ENCODE measurements at places on chromosomes 1 and 21.

DNA sequence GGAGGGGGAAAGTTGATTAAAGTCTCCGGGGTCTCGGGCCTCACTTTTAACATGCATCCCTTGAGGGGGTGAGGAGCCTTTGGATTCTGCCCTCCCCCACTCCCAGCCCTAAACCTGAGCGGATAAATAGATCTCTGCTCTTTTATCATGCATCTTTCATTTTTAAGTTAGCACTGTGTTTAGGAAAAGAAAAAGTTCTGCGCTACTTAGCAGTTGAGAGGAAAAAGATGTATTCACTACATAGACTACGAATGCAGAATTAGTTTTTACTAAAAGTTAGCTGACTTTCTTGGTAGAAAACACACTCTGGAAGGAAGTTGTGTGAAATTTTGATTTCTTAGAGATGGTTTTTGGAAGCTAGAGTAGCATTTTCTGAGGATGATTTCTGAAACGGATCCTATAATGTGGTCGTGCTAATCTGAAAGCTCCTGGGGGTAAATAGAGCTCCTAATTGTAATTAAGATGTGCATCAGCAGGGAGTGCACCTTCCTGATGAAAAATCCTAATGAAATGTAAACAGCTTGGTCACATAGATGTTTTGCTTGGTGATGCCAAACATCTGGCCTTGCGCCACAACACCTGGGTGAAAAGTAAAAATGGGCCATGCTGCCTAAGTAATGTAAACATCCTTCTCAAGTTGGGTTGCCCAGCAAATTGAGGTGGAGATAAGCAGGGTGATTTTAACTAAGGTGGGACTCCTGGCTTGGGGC lies 1.8 kb downstream of the ROR1 start:
- no peak for DNase-seq

DNA sequence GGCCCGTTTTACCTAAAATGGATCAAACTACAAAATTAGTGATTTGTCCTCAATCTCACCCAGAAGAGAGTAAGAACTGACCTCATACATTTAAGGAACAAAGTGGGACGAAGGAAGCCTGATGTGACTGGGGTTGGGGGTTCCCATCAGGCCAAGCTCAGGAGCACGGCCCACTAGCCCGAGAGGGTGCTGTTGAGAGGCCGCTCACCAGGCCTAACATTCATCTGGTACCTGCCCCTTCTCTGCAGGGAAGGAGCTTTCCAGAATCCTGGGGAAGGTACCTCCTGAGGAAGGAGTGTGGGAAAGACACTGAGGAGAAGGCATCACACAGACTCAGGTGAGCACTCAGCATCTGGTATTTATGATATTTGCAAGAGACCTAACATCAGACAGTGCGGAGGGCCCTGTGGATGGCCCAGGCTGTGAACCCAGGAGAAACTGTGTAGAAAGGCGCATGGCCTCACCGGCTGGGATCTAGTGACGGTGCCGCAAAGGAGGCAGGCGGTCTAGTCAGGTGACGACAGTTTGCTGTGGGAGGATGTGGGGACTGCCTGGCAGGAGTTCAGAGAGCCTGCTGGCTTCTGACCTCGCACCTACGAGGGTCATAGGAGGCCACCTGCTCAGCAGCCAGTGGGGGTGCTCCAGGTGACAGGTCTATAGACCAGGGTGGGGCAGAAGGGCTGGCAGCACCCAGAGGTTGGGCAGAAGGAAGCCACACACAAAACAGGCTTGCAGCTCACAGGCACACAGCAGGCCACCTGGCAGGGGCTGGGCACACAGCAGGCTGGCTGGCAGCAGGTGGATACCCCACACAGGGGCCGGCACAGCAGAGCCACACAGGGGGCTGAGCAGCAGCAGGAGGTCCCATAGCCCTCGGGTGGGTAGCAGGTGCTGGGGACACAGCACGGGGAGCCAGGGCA lies 543 bp downstream of the KRTAP12-4 start:
- DNase-seq = no peak

- no peak for DNase-seq
Measured at GRCh38 chr1:48619539-48619938, 147.5 kb upstream of the SPATA6 start.

GRCh38 chr1:182955596-182956588 lies 2.9 kb upstream of the SHCBP1L start:
- no peak for DNase-seq

DNA sequence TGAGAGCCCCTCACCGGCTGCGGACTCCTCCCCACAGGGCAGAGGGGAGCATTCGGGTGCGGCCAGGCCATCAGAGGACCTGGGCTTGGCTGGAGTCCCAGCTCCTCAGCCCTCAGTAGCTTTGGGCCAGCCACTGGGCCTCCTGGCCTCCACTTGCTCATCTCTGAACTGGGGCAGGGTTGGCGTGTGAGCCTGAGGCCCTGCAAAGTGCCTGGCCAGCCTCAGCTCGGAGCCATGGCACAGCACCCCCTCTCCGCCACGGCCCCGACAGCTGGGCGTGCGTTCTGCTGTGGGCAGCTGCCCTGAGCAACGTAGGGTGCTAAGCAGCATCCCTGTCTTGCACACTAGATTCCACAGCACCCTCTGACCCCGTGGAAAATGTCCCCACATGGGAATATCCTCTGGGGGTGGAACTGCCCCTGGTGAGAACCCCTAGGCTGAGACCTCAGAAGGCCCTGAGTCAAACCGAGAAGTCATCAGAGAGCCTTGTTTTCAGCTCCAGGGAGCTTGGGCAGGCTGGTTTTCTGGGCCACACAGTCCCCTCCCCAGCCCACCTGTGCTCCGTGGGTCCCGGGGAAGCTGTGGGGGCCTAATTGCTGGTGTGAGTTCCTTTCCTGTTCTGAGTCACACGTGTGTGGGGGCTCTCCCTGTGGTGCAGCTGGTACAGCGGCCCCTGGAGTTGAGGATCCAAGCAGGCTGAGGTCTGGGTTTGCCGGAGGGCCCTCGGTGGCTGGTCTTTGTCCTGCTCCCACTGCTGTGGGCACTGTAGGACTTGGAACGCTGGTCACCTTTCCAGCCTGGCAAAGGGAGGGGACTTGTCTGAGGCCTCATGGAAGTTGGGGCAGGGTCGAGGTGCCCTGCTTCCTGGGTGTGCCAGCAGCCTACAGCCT lies 24.5 kb downstream of the TP73 start:
- no peak for DNase-seq

DNA sequence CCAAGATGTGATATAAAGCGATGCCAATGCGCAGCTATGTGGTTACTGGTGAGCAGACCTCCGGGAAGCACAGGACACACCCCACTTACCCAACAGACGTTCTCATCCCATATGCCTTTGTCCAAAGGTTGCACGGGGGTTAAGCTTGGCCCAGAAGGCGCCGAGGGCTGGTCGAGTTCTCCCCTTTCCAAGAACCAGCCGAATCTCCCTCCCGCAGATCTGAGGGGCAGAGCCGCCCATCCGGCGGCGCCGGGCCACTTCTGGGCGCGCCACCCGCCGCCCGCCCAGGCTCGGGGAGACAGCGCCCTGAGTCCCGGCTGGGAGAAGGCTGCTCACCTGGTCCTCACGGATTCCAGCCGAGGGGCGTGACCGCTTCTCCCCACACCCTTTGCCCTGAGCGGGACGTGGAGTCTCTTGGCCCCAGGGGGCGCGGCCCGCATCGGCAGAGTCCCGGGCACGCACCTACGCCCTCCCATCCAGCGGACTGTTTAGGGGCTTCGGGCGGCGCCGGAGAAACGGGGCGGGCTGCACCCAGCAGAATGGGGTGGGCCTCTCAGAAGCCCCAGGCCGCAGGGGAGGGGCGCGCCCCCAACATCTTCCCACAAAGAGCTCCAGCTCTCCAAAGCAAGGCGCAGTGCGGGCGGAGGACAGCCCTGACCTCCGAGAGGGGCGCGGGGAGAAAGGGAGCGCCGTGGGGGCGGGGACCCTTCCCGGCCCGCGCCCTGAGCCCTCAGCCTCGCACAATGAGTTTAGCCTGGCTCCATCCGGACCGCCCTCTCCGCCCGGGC lies 615 bp downstream of the GPR161 start:
- DNase-seq = no peak

GRCh38 chr1:157490467-157491165 lies 61.7 kb downstream of the FCRL5 start:
- no peak for DNase-seq

GRCh38 chr1:216847397-216848036 lies 124.3 kb upstream of the ESRRG start:
- DNase-seq = no peak

GRCh38 chr1:86419277-86419903 lies 4.6 kb upstream of the CLCA2 start:
- no peak for DNase-seq

DNA sequence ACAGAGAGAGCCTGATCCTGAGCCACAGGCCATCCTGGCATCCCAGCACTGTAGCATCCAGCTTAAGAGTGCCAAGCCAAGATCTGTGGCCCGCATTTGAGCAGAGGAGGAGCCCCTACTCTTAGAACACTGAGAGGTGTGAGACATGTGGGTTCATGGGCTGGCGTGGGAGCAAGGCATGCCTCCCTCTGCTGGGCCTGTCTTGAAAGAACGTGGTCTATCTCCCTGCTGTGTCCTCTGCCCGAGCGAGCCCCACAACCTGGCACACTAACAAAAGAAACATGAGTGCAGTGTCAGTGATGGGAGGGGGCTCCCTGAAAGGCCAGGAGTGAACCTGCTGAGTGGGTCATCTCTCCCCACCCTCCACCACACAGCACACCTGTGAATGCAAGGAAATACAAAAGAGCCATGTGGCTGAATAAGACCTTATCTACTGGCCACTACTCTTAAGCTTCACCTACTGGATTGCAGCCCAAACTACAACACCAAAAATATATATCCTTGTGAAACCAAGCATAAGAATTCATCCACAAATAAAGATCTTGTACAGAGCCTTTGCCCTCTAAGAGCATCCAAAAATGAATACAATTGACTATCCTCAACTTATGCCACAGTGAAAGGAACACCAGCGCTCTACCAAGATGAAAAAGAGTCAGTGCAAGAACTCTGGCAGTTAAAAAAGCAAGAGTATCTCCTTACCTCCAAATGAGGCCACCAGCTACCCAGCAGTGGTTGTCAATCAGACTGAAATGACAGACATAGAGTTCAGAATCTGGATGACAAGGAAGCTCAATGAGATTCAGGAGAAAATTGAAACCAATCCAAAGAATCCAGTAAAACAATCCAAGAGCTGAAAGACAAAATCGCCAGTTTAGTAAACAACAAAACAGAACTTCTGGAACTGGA lies 259.4 kb upstream of the DAB1 start:
- no peak for DNase-seq

DNA sequence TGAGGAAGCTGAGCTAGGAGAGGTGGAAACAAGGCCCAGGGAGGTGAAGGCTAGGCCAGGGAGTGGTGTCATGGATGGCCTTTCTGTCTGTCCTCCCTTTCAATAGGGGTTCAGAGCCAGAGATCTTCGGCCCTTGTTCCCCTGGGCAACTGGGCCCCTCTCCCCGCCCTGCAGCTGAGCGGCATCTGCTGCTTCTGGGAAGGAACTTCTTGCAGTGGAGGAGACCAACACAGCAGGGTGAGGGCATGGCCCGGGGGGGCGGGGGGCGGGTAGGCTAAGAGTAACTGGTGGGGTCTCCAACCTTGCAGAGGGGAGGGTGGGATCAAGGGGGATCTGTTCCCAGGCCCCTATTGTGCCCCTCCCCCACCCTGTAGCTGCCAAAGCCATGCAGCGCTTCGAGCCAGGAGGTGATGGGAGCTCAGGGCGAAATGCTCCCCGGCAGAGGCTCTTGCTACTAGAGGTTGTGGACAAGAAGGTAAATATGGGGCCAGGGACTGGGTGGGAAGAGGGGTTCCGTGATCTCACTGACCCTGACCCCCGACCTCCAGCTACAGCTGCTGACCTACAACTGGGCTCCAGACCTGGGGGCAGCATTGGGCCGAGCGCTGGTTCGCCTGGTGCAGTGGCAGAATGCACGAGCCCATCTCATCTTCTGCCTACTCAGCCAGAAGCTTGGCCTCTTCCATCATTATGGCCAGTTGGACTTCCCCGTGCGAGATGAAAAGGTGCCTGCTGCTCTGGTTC lies 11.7 kb downstream of the HYI start:
- no peak for DNase-seq

DNA sequence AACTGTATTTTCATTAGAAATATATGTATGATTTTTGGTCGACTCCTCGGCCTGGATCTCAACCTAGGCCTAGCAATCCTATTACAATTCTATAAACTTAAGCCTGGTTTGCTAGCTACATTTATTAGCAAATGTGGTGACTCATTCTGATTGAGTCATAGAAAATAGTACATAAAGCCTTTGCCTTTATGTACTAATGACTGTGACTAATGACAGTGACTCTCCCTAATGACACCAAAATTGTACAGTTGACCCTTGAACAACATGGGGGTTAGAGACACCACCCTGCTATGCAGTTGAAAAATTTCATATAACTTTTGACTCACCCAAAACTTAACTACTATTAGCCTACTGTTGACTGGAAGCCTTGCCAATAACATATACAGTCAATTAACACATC lies 78.9 kb downstream of the CLEC20A start:
- DNase-seq = no peak

GRCh38 chr1:66351478-66351877 lies 182.5 kb upstream of the SGIP1 start:
- DNase-seq = no peak

DNA sequence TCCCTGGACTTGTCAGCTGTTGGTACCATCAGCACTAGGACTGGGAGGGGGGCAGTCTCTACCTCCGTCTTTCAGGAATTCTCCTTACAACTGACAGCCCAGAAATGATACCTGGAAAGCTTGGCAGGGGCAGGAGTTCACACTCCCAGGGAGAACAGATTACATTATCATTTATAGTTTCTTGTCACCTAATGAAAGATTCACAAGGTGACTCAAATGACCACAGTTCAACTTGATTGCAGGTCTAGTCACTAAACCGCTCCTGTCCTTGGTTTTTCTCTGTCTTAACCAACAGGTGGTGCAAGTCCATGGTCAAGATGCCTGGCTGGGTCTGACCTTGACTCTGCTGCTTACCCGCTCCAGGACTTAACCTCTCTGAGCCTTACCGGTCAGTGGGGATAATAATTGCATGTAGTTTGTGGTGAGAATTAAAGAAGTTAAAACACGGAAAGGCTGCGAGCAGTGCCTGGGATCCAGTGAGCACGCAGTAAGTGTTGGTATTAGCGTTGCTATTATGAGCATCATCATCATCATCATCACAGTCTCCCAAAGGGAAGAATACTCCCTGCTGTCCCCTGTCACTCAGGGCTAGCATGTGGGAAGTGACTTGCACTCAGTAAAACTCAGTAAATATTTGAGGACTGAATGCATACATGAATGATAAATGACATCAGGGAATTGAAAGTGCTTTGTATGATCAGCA lies 125.3 kb upstream of the CD34 start:
- no peak for DNase-seq

DNA sequence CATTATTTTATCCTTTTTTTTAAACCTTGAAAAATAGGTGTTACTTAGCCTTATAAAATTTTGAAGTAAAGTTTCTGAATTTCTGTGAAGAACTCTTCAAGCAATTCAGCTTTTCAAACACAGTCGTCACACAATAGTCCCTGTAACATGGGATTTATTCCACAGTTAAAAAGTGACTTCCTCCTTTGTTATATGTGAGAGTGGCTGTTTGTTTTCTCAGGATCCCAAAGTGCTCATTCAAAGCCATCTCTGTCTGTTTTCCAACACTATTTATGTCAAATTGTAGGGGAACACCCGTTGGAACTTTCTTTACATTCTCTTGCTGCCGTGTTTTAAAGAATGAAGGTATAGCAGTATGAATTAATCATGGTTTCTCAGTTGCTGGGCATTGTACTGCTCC lies 80.8 kb upstream of the GPR52 start:
- DNase-seq = no peak

GRCh38 chr1:93567255-93567918 lies 114.2 kb downstream of the BCAR3 start:
- DNase-seq = no peak

GRCh38 chr1:19416921-19417470 lies 68.3 kb downstream of the CAPZB start:
- DNase-seq = no peak

- no peak for DNase-seq
Measured at GRCh38 chr1:159113596-159114433, 37.2 kb upstream of the AIM2 start.

Data from stimulated activated CD4-positive, alpha-beta T cell treated with anti-CD3 and anti-CD28 coated beads, TNF-alpha, amount 100 ng/mL, for 4 hours (primary cell).